ENCODE measurements at places on chromosomes 13 and 19. TPM values are rescaled to one million over a fixed set of nuclear protein-coding genes. Genes with fewer than 3 reads are reported as not detected.

GRCh38 chr19:40519352-40520322 is 52.8 kb downstream of the SPTBN4 start:
- H3K27ac ChIP-seq, result no peak overlapping the region
- H3K27me3 ChIP-seq, result no peaks in the 10 kb centered on the region
- no peaks in the 10 kb centered on the region for H3K4me1 ChIP-seq
- no peaks in the 10 kb centered on the region for H3K36me3 ChIP-seq
- no peak overlapping the region for H3K4me3 ChIP-seq

FAM98C gene
- 11.9 TPM for total RNA-seq

SCEL gene
- not detected for total RNA-seq

KLK3 gene
- total RNA-seq, result not detected

- H3K27me3 ChIP-seq, result no peaks in the 10 kb centered on the region
- H3K4me1 ChIP-seq, result no peaks in the 10 kb centered on the region
- H3K36me3 ChIP-seq, result peaks cover 66% of the 10 kb centered on the region
- no peak overlapping the region for H3K4me3 ChIP-seq
- DNase-seq, result no peak
- peak overlapping the region; percentile 35 for H3K27ac ChIP-seq
These were observed 7.2 kb upstream of the CCDC97 start for GRCh38 chr19:41302624-41303351.

C5AR2 gene
- 1.1 TPM for total RNA-seq

DNA sequence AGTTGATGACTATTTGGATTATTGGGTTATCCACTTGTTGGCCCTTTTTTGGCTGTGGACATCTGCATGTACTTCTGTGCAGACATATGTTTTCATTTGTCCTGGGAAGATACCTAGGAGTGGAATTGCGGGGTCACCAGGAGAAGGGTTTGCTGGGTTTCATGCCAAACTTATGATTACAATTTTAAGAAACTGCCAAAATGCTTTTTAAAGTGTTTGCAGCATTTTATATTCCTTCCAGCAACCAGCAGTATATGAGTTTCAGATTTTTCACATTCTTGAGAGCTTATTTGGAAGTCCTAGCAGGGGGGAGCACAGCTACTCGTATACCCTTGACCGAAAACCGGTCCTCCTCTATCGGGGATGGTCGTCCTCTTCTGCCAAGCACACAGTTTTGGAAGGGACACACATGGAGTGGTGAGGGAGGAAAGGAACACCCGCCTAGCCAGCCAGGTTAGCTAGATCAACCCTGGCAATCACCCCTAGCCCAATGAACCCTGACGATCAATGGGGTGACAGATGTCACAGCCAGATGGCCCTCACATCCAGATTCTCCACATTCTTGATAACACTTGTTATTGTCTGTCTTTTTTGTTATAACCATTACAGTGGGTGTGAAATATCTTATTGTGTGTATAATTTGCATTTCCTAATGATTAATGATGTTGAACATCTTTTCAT is 26.7 kb upstream of the RNF113B start:
- no peaks in the 10 kb centered on the region for H3K36me3 ChIP-seq
- H3K27me3 ChIP-seq, result no peaks in the 10 kb centered on the region
- H3K4me3 ChIP-seq, result no peak overlapping the region

DNA sequence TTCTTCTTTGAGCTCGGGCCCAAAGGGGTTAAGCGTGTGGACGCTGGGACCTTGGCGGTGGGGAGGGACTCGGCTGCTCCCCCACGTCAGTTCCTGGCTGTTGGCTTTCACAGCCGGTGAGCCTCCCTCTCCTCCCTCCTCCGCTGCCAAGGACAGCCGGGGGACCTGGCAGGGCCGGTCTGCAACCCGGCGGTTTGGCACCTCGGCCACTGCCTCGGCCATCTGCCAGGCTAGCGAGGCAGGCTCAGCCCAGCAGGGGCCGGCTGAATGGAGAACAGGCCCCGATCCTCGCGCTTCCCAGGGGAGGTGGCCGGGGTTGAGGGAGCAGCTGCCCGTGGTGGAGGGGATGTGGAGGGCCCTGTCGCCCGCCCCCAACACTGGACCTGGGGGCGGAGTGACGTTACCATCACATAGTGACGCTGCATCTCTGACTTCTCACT is 5.0 kb downstream of the TLE5 start:
- peak; percentile 90 for DNase-seq
- H3K4me3 ChIP-seq, result peak overlapping the region; percentile 6
- H3K27ac ChIP-seq, result peak overlapping the region; percentile 75
- peaks cover 69% of the 10 kb centered on the region for H3K36me3 ChIP-seq

- no peaks in the 10 kb centered on the region for H3K36me3 ChIP-seq
- DNase-seq, result no peak
- H3K4me3 ChIP-seq, result no peak overlapping the region
- H3K27ac ChIP-seq, result no peak overlapping the region
- no peaks in the 10 kb centered on the region for H3K4me1 ChIP-seq
These were observed 1786.8 kb downstream of the SLITRK5 start for GRCh38 chr13:89457977-89458376.

RCBTB1 gene
- 19.6 TPM for total RNA-seq

PSPN gene
- total RNA-seq, result 0.98 TPM

DNA sequence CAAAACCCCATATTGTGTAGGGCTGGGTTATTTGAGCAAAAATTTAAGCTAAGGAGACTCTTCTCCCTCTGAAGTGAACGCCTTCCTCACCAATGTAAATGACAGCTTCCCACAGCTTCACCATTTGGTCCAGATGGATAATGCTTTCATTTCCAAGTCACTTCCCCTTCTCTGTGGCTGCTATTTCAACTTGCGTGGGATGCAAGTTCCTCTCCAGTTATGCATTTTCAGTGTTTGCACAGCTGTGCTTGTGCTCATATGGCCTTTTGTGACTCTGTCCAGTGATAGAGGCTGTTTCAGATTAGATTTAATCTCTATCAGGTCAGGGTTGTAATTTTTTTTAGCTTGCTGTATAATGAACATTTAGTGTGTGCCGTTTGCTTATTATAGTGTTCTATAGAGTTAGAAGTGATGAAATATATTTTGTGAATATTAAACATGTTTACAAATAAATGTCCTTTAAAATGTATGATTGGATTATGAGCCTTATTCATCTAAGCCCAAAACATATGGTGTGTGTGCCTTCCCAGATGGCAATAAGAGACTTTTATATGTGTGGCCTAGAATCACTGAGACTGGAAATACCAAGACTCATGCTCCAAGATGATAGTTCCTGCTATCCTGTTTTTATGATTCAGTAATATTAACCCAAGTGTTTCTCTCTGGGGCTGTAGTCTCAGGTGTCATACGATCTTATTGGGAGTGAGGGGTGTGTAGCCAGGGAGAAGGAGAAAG is 86.6 kb downstream of the TNFRSF19 start:
- H3K36me3 ChIP-seq, result peaks cover 8% of the 10 kb centered on the region
- H3K4me1 ChIP-seq, result no peaks in the 10 kb centered on the region
- no peaks in the 10 kb centered on the region for H3K27me3 ChIP-seq
- H3K4me3 ChIP-seq, result no peak overlapping the region

DNA sequence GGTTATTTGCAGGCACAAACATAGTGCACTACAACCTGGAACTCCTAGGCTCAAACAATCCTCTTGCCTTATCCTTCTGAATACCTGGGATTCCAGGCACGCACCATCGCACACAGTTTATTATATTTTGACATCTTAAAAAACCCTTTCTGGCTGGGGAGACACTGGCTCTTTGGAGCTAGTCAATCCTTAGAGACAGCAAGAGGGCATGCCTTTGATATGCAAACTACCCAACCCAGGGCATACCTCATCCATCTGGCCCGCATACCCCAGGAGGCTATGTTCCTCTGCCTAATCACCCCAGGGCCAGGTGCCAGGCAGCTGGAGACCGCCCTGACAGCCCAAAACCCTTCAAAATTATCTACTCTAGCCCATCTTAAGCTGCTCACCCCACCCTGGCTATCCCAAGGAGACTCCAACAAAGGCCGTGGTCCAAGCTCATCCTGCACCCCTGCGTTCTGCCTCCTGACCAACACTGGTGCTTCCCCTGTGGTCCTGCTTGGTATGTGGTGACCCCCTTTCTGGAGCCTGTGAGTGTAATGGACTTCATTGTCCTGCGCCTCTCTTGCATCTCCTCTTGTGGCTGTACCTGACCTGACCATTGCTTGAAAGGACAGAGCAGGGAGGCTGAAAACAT is 86.4 kb downstream of the RGCC start:
- H3K36me3 ChIP-seq, result no peaks in the 10 kb centered on the region
- H3K4me3 ChIP-seq, result no peak overlapping the region
- DNase-seq, result no peak
- no peaks in the 10 kb centered on the region for H3K27me3 ChIP-seq

DNA sequence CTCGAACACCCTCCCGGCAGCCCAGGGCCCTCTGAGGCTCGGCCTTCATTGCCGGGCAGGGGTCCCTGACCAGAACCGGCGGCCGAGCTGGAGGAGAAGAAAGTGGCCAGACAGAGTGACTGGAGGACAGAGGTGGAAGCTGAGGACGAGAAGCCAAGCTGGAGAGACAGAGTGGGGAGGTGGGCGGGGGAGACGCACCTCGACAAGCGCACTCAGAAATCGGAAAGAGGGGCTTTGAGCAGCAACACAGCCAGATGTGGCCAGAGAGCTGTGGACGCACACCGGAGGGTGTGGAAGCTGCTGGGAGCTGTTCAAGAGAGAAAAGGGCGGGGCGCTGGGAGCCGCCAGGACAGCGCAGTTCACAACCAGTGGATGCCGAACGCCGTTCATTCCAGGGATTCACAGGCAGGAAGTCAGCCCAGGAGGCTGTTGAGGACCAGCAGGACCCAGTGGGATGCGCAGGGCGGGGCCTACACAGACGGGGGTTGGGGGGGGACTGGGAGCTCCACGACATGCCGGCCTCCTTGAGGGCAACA is 28.2 kb upstream of the C13orf46 start:
- no peak overlapping the region for H3K4me3 ChIP-seq
- H3K27ac ChIP-seq, result no peak overlapping the region
- no peak for DNase-seq
- no peaks in the 10 kb centered on the region for H3K27me3 ChIP-seq
- H3K36me3 ChIP-seq, result no peaks in the 10 kb centered on the region
